ENCODE measurements at places on chromosomes 13 and 19.

GRCh38 chr13:19052931-19053330 is 128.7 kb downstream of the TUBA3C start:
- DNase-seq, result no peak

- no peak for DNase-seq
These were observed 618 bp downstream of the HAUS8 start for GRCh38 chr19:17074634-17075034.

GRCh38 chr13:67235265-67235664 is 5.1 kb upstream of the PCDH9 start:
- no peak for DNase-seq

GRCh38 chr13:111219950-111220349 is 100.5 kb upstream of the TEX29 start:
- no peak for DNase-seq

GRCh38 chr13:86976521-86977324 is 694.4 kb upstream of the SLITRK5 start:
- no peak for DNase-seq

DNA sequence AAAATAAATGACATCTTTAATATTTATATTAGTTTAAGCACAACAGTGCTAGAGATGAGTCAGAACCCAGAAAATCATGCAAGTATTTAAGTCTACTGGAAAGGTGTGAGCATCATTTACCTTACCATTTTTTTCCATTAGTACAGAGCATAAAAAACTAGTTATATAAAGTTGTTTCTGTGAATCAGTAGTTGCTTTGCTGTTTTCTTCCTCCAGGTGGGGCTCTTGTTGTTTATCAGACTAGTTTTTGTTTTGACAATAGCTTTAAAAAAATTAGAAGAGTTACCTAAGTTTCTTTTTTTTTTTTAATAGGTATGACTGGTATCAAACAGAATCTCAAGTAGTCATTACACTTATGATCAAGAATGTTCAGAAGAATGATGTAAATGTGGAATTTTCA is 12.7 kb downstream of the SUGT1 start:
- DNase-seq, result peak; percentile 7

DNA sequence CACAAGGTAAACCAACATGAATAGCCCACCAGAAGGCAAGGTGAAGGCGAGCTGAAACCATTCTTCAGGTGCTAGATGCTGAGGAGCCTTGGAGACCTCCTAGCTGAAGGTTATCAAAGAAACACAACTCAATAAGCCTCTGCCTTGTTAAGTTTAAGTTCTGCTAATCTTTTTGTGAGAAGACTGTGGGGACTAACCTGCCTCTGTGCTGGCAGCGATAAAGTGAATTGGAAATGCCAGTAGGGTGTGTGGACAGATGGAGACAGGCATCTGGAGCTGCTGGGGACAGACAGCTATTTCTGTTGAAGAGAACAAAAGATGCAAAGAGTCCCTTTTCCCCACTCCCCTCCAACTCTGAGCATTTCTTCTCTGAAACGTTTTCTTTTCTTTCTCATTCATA is 33.5 kb upstream of the FLT1 start:
- no peak for DNase-seq

DNA sequence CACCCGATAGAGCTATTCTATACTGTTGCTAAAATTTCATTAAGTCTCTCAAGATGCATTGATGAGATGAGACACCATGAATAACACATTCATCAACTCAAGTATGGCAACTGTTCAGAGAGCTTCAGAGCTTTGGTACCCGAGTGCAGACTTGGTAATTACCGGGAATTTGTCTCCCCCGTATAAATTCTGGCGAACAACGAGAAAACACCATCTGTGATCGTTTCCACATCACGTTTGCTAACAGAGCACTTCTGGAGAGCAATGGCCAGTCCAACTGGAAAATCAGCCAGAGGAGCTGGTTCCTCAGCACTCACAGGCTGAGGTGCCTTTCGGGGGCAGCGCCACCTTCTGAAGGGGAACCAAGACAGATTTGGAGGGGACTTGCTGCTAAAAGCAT is 40.2 kb downstream of the SUGP2 start:
- no peak for DNase-seq

DNA sequence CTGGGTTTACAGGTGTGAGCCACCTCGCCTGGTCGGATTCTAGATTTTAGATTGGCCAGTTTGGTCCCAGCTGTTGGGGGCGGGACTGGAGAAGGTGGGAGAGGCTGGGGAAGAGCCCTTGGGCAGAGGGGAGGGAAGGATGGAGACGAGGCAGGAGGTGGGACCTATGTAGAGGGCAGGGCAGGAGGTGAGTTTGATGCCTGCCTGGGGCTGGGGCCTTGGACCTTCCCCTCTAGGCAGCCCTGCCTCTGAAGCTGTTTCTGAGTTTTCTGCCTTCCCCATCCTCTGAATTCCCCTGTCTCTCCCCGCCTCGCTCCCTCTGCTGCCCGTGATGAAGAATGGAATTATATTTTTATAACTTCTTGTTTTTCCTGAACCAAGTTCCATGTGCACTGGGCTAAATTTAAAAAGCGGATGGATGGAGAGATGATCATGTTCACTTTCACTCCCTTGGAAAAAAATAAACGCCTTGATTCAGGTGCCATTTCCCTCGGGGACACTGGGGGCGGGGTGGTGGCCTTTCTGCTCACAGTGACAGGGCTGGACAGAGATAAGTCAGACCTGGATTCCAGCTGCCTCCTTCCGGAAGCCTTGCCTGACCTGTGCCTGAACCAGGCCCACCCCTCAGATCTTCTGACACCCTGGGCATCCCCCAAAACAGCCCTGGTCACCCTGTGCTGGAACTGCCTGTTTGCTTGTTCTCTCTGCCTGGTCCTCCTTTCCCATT is 16.5 kb upstream of the TNFAIP8L1 start:
- DNase-seq, result no peak

GRCh38 chr19:13098277-13099072 is 4.2 kb downstream of the LYL1 start:
- peak; percentile 67 for DNase-seq

GRCh38 chr13:45548281-45548680 is 67.3 kb downstream of the ERICH6B start:
- no peak for DNase-seq

- DNase-seq, result peak; percentile 27
These were observed 396.9 kb upstream of the SLITRK5 start for GRCh38 chr13:87274209-87274819.

- no peak for DNase-seq
These were observed 19.0 kb downstream of the MAN2B1 start for GRCh38 chr19:12647490-12648071.

DNA sequence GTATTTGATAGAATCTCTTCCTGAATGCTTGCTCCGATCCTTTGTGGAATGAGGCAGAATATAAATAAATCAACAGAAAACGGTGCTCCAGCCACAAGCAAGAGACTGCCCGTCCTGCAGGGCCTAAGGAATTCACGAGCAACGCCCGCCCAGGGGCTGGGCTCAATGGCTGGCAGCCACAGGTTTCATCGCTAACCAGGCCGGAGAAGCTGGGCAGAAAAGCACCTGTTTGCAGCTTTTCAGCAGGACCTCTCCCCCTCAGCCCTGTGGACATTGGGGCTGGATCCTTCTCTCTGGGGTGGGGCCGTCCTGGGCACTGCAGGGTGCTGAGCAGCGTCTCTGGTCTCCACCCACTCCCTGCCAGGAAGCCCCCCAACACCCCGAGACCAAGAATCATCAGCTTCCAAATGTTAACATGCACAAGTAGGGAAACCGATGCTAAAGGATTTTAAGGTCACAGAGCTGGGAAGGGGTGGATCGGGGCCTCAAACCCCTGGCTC is 102.5 kb downstream of the GADD45B start:
- peak; percentile 66 for DNase-seq

GRCh38 chr13:53214433-53214832 is 185.8 kb downstream of the OLFM4 start:
- DNase-seq, result no peak

GRCh38 chr19:15042003-15042402 is 7.3 kb upstream of the CASP14 start:
- DNase-seq, result no peak

DNA sequence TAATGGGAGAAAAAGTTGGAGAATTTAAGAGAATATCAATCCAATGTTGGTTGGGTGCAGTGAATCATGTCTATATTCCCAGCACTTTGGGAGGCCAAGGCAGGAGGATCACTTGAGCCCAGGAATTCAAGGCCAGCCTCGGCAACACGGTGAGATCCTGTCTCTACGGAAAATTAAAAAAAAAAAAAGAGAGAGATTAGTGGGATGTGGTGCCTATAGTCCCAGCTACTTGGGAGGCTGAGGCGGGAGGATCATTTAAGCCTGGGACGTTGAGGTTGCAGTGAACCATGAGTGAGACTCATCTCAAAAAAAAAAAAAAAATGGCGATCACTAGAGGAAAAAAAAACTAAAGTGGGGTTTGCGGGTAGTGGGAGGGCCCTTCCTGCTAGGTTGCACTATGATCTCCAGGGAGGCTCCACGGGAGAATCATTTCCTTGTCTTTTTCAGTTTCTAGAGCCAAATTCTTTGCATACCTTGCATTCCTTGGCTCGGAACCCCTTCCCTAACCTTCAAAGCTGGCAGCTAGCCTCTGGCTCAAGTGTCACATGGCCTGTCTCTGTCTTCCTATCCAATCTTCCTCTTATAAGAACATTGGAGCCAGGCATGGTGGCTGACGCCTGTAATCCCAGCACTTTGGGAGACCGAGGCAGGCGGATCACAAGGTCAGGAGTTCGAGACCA is 5.8 kb upstream of the ERCC2 start:
- peak; percentile 96 for DNase-seq

GRCh38 chr13:19597523-19597922 is 35.9 kb upstream of the MPHOSPH8 start:
- DNase-seq, result no peak

- no peak for DNase-seq
These were observed 70.0 kb downstream of the MZT1 start for GRCh38 chr13:72657379-72657778.

DNA sequence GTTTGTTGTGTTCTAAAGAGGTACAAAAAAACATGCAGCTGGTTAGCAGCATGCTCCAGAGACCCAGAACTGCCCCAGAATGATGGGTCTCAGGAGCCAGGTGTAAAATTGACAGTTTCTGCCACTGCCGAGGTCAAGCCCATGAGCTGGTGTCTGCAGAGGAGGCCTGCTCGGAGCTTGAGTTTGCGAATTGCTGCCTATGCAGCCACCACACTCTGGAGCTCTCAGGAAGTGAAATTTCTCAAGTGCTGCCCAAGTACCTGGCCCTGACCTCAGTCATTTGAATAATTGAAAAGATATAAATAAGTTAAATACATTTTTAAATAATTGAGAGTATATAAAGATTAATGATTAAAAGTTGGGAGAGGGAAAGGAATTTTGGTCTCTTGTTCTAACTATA is 66.4 kb downstream of the ZAR1L start:
- DNase-seq, result no peak

DNA sequence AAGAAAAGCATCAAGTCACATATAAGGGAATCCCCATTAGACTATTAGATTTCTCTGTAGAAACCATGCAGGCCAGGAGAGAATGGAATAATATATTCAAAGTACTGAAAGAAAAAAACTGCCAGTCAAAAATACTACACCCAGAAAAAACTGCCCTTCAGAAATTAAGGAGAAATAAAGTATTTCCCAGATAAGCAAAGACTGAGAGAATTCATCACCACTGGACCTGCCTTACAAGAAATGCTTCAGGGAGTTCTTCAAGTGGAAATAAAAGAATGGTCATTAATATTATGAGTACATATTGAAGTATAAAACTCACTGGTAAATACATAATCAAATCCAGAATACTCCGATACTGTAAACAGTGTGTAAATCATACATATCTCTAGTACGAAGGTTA is 35.9 kb downstream of the VWA8 start:
- DNase-seq, result no peak

- no peak for DNase-seq
These were observed 23.5 kb upstream of the GARRE1 start for GRCh38 chr19:34230820-34231219.

DNA sequence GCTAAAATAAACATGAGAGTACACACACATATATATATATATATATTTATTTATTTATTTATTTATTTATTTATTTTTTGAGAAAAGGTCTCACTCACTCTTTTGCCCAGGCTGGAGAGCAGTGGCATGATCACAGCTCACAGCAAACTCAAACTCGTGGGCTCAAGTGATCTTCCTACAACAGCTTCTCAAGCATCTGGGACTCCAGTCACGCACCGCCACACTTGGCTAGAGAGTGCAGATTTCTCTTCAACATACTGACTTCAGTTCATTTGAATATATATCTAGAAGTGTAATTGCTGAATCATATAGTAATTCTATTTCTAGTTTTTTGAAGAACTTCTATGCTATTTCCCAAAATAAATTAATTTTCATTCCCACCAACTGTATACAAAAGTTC is 1711.8 kb downstream of the SLITRK5 start:
- DNase-seq, result no peak

DNA sequence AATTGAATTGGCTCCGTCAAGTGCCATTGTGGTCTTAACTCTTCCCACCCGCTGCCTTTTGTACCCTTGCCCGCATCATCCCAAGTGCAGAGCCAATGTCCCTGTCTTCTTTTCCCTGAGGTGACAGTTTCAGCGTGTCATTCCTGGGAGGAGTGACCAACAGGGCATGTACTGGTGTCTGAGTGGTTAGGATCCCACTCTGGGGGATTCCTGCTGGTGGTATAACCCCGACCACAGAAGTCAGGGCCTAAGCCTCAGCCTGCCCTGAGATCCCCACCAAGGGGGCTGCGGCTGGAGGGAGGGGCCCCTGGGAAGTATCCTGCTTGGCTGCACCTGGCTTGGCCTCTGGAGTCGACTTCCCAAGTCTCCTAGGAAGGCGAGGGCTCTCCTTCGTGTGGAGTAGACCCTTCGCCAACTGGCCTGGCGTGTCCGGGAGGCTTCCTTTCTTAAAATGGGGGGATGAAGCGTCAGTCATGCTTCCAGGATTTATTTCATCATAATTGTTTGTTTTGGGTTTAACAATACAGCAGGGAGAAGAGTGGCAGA is 40.6 kb downstream of the NFIX start:
- no peak for DNase-seq

DNA sequence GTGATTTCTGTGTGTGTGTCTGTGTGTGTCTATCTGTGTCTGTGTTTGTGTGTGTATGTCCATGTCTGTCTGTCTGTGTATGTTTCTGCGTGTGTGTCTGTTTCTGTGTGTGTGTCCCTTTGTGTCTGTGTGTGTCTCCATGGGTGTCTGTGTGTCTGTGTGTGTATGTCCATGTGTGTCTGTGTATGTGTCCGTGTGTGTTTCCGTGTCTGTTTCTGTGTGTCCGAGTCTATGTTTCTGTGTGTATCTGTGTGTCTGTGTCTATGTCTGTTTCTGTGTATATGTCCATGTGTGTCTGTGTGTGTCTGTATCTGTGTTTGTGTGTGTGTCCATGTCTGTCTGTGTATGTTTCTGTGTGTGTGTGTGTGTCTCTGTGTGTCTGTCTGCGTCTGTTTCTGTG is 276.3 kb upstream of the SOX1 start:
- DNase-seq, result no peak

DNA sequence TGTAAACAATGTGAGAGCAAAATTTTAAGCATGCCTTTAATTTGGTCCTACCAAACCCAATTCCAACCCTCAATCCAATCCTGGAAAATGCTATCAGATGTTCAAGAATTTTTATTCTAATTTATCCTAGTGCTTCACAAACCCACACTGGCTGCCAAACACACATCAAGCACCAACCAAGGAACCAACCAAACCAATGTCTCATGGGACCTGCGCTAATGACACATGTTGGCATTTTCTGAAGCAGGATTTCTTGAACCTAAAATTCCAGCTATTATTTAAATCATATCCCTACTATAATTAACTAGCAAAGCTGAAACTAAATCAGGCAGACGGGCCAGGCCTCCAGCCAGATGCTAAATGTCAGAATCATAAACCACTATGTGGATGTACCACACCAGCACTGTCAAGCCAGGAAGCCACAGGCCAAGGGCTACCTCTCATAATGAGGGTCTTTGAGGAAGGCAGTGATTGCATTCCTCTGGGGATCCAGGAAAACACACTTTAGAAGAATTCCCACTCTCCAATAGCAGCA is 5.8 kb downstream of the LATS2 start:
- peak; percentile 28 for DNase-seq
